ENCODE measurements at places on chromosomes 12 and 14.

DNA sequence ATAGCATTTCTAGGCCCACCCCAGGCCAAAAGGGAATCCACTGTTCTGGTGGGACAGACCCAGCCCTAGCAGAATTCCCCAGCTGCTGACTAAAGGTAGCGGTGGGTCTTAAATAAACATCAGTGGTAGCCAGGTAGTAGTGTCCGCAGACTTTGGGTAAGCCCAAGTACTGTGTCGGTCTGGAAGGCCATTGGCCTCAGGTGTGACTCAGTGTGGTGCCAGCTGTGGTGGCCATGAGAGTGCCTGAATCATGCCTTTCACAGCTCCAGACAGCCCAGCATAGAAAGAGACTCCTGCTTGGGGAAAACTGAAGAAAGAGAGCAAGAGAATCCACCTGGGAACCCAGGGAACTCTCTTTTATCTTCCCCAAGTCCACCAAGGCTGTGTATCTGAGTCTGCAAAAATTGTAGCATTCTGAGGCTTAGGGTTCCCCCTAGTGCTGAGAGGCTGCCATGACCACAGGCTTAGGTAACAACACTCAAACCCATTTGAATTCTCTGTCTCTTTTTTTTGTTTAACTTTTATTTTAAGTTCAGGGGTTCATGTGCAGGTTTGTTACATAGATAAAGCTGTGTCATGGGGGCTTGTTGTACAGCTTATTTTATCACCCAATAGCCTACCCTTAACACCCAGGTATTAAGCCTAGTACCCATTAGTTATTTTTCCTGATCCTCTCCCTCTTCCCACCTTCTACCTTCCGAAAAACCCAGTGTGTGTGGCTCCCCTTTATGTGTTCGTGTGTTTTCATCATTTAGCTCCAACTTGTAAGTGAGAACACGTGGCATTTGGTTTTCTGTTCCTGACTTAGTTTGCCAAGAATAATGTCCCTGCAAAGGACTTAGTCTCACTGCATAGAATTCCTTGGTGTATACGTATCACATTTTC, 16.7 kb upstream of the CD163L1 start:
- no peak for DNase-seq

DNA sequence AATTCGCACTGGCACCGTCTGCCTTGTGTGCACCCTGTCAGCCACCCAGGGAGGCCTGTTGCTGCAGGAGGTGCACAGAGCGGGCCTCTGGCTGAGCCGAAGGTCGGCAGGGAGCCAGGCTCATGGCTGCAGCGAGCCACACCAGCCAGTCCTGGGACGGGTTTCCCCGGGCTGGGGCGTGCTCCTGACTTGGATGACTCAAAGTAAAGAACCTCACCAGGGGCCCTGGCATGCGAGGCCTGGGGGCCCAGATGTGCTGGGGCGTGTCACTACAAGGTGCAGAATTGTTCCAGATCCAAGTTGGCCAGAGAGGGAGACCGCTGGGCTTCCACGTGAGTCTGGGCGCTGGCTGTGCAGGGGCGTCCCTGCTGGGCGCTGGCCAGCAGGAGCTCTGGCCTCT, 34.5 kb downstream of the FBRSL1 start:
- DNase-seq, result no peak

DNA sequence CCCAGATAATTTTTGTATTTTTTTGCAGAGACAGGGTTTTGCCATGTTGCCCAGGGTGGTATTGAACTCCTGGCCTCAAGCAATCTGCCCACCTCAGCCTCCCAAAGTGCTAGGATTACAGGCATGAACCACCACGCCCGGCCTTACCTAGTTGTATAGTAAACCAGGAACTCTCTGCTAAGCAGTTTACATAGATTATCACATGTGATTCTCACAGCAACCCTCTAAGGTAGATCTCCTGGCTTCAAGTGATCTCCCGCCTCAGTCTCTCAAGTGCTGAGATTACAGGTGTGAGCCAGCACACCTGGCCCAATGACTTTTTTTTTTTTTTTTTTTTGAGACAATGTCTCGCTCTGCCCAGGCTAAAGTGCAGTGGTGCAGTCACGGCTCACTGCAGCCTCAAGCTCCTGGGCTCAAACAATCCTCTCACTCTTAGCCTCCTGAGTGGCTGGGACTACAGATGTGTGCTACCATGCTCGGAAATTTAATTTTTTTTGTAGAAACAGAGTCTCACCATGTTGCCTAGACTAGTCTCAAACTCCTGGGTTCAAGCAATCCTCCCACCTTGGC, 26.0 kb upstream of the ATP2A2 start:
- no peak for DNase-seq

DNA sequence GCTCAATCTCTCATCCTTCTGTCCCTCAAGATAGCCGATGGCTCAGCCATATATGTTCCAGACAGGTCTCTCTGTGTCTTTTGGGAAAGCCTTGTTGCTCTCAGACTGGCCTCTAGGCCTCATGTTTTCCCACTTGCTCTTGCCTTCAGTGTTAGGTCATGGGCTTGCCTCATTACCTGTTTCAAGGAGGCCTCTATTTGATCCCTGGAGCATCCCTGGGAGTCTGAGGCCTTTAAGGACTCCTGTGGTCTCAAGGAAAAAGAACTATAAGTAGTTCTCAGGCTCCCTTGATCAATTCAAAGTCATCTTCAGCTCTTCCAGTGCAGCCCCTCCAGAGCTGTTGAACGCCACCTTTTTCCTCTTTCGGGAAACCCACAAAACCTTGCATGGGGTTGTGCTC, 47.9 kb downstream of the NTF3 start:
- no peak for DNase-seq

DNA sequence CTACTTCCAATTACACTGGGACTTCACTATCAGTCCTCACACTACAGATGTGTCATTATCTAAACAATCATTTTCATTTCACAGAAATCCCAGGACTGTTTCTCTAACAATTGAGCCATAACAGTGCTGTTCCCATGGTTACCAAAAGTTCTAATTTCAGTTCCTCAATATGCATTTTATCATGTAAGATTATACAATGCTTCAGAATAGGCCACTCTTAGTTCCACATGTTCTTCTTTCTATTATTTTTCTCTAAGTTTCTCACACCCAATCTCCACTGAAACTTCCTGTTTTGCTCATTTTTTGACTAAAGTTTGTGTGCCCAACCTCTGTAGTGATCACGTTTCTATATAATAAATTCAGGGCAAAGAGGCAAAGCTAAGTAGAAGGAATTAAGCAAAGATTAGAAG, 185.8 kb downstream of the DUSP6 start:
- DNase-seq, result no peak

DNA sequence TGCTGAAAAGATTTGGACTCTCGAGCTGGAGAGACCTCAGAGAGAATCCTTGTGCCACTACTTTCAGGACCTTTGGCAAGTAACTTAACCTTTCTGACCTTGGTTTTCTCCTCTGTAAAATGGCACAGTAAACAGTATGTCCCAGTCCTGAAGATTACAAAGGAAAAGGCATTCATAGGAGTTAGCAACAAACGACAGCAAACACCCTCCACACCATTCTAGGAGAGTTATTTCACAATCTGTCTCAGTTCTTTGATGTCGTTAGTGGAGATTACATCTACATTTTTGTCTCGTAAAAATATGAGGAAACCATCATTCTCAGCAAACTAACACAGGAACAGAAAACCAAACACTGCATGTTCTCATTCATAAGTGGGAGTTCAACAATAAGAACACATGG, 205.7 kb downstream of the ITPR2 start:
- no peak for DNase-seq

DNA sequence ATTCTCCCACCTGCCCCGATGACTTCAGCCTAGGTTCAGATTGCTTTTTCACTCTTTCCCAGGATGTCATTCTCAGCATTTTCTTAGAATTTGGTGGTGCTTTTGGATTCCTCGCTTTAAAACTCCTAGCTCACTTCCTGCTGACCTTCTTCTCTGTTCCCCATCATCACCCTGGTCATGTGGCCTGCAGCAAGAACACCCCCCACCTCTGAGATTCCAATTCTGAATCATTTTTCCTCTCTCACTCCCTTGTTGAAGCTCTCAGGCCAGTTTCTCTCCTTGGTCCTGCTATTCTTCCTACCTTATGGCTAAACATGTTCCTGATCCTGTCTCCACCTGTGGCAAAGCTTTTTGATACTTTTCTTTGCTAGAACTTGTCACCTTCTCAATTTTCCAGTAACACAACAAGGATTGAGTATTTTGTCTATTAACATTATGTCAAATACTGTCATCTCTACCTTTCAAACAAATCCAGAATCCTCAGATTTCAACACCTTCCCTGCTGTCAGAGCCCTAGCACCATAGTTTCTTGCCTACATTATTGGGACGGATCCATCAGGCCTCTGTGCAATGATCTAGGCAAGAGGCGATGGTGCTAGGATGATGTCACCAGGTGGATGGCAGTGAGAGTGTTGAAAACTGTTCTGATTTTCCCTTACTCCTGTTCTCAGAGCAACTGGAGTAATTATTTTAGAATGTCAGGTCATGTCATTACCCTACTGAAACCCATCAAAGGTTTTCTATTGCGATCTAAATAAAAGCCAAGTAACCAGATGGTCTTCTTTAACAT, 233.7 kb downstream of the MON2 start:
- no peak for DNase-seq

- no peak for DNase-seq
Measured at GRCh38 chr12:109822951-109823411, 10.2 kb downstream of the TRPV4 start.

- DNase-seq, result no peak
Measured at GRCh38 chr12:64951944-64952343, 127.5 kb downstream of the TBC1D30 start.

DNA sequence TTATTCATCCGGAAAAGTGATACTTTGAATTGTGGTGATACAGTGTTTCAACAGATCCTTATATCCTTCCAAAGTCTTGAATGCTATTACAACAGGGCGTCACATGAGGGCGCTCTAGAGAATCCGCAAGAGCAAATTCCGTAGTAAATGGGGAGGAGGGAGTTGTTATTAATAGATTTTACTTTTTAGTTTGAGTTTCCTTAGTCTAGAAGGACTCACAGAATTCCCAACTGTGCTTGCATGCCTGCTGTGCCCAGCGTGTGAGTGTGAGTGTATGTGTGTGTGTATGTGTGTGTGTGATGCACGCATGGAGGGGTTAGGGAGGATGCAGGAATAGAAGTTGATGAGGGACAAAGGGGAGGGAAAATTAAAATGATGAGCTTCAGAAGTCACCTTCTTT, 375.3 kb downstream of the C12orf75 start:
- no peak for DNase-seq

GRCh38 chr12:23098517-23098916, 473.5 kb downstream of the ETNK1 start:
- DNase-seq, result peak; percentile 85

DNA sequence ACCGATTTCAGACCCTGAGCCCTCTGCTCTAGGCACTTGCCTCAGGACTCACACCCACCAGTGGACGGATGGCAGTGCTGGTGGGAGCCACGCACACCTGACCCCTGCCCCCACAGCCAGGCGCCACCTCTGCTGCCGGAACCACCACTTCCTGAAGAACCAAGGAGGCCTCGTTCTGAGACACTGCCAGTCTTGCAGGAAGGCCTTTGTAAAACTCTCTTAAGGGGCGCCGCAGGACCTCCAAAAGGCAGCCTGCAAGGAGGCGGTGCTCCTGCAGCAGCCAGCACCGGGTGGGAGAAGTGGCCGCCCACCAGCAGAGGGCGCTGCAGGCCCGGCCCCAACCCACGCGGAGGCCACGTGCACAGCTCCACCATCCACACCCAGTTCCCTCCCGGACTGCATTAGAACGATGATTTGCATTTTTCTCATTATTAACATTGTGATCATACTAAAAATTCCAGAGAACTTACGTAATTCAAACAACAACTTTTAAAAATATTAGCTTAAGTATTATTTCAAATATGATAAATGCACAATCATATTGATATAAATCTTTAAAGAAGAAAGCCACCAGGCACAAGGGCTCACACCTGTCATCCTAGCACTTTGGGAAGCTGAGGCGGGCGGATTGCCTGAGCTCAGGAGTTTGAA, 12.8 kb downstream of the STX2 start:
- no peak for DNase-seq

DNA sequence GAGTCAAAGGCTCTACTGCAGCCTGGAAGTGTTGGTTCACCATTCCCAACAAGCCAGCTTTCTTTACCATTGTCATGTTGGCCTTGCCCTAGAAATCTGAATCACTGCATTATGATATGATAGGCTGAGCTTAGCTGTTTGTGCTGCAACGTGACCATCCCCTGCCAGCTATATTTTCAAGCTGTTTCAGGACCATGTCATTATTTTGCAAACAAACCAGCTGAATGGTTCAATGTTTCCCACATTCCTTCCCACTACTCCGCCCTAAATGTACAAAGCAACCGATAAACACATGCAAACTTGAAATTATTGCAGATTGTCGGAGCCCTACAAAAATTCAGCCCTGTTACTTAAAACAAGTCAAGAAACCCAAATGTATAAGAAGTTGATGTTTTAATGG, 136.1 kb downstream of the KICS2 start:
- no peak for DNase-seq

DNA sequence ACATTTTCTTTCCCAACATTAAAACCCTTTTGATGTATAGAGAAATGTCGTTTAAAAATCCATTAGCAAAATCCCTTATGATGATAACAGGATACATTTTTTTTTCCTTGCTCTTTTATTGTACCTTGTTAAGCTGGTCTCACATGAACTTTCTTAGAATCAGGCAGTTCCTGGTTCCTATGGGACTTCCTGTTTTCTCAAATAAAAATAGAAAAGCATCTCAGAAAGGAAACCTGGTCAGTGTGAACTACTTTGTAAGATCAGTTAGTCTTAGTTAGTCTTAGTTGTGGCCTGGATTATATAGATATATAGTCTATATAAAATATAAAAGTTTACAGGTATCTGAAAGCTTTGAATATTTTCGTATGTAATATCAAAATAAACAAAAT, 40.3 kb downstream of the LEMD3 start:
- no peak for DNase-seq

DNA sequence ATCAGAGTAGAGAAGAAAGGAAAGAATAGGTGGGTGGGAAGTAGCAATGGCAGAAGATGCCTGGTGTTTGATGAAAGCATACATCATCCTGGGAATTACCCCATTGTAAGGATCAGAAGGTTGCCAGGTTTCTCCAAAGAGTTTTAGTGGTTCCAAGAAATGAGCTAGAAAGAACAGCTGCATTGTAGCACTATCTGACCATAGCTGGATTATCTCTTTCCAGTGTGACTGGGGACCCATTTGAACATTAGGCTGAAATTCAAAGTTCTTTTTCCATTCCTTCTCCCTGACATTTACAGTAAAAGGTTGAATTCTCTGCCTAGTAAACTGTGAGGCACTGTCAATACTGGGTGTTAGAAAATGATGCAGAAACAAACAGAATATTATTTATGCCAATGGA, 244.4 kb downstream of the GALC start:
- DNase-seq, result no peak

- DNase-seq, result no peak
Measured at GRCh38 chr12:63905544-63905943, 61.0 kb downstream of the SRGAP1 start.

Data from NCI-H1417 treated with DMSO at 0.1 percent for 48 hours (cell line).